SW 1271 (cell line): ENCODE measurements at places on chromosomes 4 and X.

DNA sequence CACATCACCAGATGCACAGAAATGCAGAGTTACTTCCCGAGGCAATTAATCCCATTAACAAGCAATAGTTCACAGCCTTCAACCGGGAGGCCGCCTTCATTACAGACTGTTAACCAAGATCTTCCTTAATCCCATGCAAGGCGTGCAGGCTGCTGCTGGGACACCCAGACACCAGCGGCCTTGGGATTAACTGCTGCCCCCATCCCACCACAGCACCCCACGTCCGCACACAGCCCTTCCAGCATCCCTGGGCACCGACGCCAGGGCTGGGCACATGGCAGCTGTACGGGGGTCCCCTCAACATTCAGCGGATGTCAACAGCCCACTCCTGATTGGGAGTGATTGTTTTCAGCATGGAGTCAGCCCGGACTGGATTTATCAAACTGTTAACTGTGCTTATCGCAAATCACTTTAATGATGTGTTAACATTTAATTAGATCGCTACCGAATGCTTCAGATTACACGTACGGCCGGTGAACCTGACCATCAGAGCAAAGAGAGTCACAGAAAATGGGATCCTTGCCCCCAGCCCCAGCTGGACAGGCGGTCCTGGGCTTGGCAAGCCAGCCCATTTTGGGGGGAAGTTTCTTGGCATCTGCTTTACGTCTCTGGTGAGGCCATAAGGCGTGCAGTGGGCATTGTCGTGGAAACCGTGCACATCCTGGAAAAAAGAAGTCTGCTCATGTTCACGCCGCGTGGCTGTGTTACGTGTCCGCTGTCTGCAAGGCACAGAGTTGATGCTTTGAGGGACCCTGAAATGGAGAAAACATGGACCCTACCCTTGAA is 126.4 kb downstream of the HMX1 start:
- DNase-seq, result no peak

DNA sequence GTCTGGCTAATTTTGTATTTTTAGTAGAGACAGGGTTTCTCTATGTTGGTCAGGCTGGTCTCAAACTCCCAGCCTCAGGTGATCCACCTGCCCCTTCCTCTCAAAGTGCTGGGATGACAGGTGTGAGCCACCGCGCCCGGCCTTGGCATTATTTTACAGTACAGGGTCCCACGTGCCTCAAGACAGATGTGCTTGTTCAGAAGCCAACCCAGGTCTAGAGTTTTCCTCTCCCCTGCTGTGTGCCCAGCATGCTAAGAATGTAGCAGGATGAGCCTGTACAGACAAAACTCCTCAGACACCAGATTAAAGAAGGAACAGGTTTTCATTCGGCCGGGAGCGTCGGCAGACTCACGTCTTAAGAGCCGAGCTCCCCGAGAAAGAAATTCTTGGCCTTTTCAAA is 42.2 kb downstream of the CRLF2 start:
- no peak for DNase-seq

DNA sequence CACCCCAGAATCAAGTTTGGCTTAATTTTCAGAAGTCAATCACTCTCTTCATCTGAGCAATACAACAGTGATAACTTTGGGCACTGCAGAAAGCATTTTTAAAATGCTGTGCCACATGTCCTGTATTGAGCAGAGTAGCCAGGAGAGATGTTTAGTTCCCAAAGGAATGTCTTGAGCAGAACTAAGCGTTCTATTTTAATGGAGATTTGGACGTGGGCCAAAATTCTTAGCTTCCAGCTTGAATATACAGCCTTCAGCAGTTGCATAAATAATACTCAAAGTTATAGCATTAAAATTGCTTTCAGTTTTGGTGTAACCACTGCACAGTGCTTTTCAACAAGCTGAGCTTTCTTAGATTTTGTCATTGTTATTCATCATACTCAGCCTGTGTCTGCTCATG is 679.2 kb downstream of the NLGN4X start:
- DNase-seq, result no peak

DNA sequence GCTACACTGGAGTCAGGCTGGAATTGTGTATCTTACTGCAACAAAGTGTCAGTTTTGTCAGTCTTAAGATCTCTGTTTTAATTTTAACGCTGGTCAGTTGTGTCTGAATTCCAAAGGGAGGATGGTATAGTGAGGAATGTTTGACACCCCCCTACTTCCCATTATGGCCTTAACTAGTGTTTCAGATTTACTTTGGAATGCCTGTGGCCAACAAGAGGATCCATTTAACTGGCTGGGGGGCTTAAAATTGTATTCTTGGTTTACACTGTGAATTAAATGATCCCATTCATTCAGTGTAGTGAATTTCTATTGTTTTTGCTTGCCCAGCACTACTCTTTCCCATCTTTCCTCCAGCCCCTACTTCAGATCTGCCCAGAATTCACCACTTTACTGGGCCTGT is 75.8 kb upstream of the IQCM start:
- DNase-seq, result no peak

DNA sequence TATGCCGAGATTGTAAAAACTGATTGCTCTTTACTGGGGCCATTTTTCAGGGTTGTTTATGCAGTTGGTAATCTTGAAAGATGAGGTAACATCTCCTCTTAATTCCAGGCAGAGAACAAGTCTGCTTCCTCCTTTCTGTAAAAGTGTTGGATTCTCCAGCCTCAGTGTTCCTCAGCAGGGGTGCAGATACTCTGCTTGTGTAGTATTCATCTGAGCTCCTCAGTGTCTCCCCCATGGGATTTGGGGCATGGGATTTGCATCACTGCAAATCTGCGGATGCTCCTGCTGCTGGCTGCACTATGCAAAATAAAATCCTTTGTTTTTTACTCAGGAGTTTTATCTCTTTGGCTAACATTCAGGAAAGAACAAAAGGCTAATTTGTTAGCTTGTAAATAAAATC is 104.9 kb upstream of the ATP8A1 start:
- no peak for DNase-seq

DNA sequence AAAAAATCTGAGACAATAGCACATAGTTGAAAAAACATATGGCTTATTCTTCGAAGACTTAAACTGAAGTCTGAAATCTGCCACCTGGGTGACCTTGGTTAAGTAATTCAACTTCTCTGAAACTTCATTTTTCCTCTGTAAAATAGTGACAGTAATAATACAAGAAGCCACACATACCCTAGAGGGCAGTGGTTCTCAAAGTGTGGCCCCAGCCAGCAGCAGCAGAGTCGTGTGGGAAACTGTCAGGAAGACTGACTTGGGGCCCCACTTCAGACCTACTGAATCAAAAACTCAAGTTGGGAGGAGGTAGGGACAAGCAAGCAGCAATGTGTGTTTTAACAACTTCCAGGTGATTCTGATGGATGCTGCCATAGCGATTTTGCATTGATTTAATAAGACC is 249.9 kb downstream of the HNRNPD start:
- no peak for DNase-seq

DNA sequence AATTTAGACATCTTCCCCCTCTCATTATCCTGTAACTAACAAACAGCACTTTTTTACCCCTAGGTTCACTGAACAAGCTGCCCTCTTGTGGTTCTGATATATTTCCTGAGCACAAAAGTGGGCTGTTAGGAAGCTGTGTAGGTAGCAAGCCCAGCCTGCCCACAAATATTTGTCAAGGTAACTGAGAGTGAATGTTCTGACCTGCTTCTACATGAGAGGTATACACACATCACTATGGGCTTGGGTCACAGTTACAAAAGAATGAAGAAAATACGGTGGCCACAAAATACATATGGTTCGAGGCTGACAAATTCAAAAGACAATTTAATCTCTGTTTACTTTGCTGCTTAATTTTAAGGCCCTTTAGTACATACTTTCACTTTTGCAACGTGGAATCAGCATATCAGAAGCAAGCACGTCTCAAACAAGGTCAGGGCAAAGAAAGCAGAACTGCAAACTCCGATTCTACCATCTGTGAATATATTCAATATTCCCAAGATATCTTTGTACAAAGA is 78.7 kb downstream of the RBM47 start:
- DNase-seq, result peak; percentile 26

DNA sequence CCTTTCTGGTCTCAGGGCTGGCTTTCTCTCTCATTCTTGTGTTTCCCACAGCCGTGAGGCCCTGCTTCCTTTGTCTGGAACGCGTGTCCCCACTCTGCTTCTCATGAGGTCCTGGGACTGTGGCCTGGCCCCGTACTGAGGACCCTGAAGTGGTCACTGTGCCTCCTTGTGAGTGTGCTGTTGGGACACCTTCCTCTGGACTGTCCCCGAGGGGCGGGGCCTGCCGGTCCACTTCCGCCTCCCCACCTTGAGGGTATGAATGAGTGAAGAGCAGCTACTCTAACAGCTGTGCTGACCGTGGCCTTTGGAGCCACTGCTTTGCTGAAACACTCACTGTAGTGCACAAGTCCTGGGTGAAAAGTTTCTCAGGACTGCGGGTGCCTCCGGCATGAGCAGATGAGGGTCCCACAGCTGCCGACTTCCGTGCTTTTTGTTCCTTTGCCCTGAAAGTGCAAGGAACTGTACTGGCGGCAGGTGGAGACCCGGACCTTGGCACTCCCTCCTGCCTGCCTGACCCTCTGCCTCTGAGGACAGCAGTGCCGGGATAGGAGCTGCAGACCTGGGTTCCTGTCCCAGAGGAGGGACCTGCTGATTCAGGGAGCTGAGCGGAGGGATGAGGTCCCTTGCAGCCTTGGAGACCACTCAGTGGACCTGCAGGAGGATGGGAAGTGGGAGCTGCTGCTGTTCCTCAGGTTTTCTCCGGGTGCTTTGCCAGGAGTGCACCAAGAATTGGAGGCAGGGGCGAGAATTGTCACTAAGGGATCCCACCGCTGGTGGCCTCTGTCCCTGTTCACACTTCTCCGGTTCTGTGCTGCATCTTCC is 38.0 kb downstream of the HTT-AS start:
- no peak for DNase-seq

DNA sequence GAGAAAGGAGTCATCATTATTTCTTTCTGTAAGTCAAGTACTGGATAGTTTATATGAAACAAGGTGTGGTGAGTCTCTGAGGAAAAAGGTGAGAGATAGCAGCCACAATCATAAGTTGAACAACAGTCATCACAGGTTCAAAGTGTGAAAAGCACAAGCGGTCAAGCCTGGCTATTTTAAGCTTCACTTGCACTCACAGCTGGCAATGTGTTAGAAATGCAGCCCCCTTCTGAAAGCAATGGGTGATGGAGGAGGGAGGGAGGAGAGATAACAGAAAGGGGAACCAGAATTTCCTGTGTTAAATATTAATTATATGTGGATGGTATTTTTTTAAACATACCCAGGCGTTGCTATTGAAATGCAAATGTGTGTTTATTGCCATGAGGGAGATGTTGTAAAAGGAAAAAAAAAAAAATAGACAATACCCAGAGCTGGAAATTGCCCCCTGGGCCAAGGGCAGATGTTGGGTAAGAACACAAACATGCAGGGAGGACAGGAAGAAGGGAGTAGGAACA is 26.9 kb upstream of the BMP3 start:
- no peak for DNase-seq

- no peak for DNase-seq
Measured at GRCh38 chr4:74189331-74190043, 31.6 kb downstream of the MTHFD2L start.

DNA sequence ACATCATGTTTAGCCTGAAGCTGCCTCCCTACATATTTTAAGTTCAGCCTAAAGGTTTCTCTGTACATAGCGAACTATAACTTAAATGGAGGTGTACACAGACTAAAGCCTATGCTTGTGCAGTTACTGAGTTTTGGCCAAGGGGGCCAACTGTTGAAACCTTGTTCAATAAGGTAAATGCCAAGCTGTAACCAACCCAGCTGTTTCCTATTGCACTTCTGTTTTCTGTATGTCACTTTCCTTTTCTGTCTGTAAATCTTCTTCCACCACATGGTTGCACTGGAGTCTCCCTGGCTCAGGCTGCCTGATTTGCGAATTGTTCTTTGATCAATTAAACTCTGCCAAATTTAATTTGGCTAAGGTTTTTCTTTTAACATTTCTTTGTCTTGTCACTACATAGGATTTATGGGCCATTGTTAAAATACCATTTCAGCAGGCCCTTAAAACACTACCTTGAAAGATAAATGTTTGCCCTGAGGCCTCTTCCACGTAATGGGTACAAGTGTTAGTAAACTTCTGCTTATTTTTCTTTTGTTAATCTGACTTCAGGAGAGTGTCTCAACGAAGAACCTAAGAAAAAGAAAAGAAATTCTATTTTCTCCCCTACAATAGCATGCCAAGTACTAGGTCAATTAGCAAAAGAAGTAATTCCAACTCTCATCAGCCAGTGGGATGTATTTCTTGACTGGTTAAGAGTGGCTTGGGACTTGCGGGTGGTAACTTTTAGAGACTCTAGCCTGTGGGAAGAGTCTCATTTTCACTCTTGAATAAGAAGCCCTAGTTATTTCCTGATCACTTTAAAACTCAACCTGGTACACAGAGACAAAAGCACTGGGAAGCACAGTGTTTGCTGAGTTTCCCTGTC is 45.7 kb upstream of the PRSS12 start:
- no peak for DNase-seq

DNA sequence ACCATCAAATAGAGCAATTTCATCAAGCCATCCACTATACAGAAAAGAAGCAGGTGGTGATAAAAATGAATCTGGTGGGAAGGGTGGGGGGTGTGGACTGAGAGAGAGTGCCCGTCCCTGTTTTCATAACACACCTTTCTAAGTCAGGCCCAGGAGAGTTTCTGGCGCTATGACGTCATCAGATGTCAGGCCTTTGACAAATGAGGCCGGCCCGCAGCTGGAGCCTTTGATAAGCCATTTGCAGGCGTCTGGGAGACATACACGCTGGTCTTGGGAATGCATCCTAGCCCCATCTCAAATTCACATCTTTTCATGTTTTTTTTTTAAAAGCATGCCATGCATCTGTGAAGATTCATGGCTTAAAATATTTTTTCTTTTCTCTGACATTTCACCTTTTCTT is 404.5 kb downstream of the BCOR start:
- DNase-seq, result no peak

GRCh38 chrX:33205321-33205720 is 6.0 kb downstream of the DMD start:
- no peak for DNase-seq

GRCh38 chr4:42497142-42497910 is 100.0 kb downstream of the SHISA3 start:
- no peak for DNase-seq

DNA sequence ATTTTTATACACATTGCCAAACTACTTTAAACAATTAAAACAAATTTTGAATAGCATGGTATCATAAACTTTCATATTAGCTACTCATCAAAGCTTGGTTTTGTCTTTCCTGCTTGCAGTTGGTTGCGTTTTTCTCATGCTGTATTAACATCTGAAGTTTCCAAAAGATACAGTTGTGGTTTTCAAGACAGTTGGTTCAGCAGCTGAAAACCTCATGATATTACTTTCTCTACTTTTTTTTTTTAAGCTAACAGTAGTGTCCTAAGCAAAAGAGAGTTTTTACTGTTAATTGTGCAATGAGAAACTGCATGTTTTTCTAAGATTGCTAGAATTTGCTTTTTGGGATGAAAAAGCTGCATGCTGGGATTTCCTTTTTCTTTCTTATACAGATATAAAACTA is 15.2 kb downstream of the RUFY3 start:
- DNase-seq, result no peak

GRCh38 chrX:103791826-103792485 is 15.3 kb downstream of the PLP1 start:
- no peak for DNase-seq
